H1 (cell line): ENCODE measurements at places on chromosomes 1 and 21. TPM values are rescaled to one million over a fixed set of nuclear protein-coding genes. Genes with fewer than 3 reads are reported as not detected.

The EVA1C gene
- 3.6 and 4.3 TPM in 2 replicates for total RNA-seq

The DNAJC6 gene
- 3.0 and 3.7 TPM in 2 replicates for total RNA-seq

The GMEB1 gene
- 26.2 and 28.1 TPM in 2 replicates for total RNA-seq

The DNAH14 gene
- total RNA-seq, result 40.7 and 47.0 TPM in 2 replicates

The GPR37L1 gene
- total RNA-seq, result 0.08 and 0.13 TPM in 2 replicates

The ZSCAN20 gene
- total RNA-seq, result 3.4 and 3.7 TPM in 2 replicates

The PCP4 gene
- total RNA-seq, result 1.8 and 2.3 TPM in 2 replicates

The SLC26A9 gene
- not detected in 2 replicates for total RNA-seq

The FAM177B gene
- not detected in 2 replicates for total RNA-seq

The LMOD1 gene
- total RNA-seq, result 0.82 and 1.4 TPM in 2 replicates

The TARS2 gene
- 32.7 and 39.1 TPM in 2 replicates for total RNA-seq

The MPZ gene
- total RNA-seq, result 4.1 and 6.1 TPM in 2 replicates

The BRDT gene
- not detected in 2 replicates for total RNA-seq

The RGS4 gene
- 0.46 and 0.74 TPM in 2 replicates for total RNA-seq

The LCE2B gene
- not detected in 2 replicates for total RNA-seq

The LCE5A gene
- not detected in 2 replicates for total RNA-seq

The KPRP gene
- total RNA-seq, result not detected in 2 replicates

The S100A10 gene
- total RNA-seq, result 231 and 233 TPM in 2 replicates

The LZIC gene
- total RNA-seq, result 20.0 and 20.3 TPM in 2 replicates

The SLC1A7 gene
- not detected in 2 replicates for total RNA-seq

The FLG2 gene
- total RNA-seq, result not detected in 2 replicates

The RNPEP gene
- total RNA-seq, result 45.2 and 51.1 TPM in 2 replicates

The ELAVL4 gene
- 0.89 and 1.2 TPM in 2 replicates for total RNA-seq

The OR2T35 gene
- not detected in 2 replicates for total RNA-seq

The HIPK1 gene
- total RNA-seq, result 63.0 and 64.3 TPM in 2 replicates

The JAM2 gene
- total RNA-seq, result 7.0 and 9.5 TPM in 2 replicates

The FCRL2 gene
- total RNA-seq, result not detected in 2 replicates

The MAN1C1 gene
- total RNA-seq, result 7.7 and 7.8 TPM in 2 replicates

The SAMD13 gene
- 1.8 and 2.3 TPM in 2 replicates for total RNA-seq

The CRABP2 gene
- total RNA-seq, result 119 TPM in 2 replicates

The PFDN2 gene
- total RNA-seq, result 71.2 and 74.7 TPM in 2 replicates
